Melanocyte of skin (primary cell): ENCODE measurements at places on chromosomes 5 and 9. TPM values are rescaled to one million over a fixed set of nuclear protein-coding genes. Genes with fewer than 3 reads are reported as not detected.

The TXNDC8 gene
- not detected in 2 replicates for total RNA-seq

The TMC1 gene
- total RNA-seq = not detected in 2 replicates

The PKD2L2 gene
- 0.33 TPM in 1 of 2 replicates, not detected in the other for total RNA-seq

The ZDHHC11 gene
- total RNA-seq = 3.1 and 5.0 TPM in 2 replicates

The CCDC69 gene
- 1.0 and 1.5 TPM in 2 replicates for total RNA-seq

The ADAMTSL1 gene
- 0.33 and 0.62 TPM in 2 replicates for total RNA-seq

The HSPB3 gene
- total RNA-seq = not detected in 2 replicates

The FUT7 gene
- not detected in 2 replicates for total RNA-seq

The DIRAS2 gene
- total RNA-seq = not detected in 2 replicates

The EQTN gene
- 0.93 TPM in 1 of 2 replicates, not detected in the other for total RNA-seq

The SNCAIP gene
- not detected in 2 replicates for total RNA-seq

The PPP3R2 gene
- total RNA-seq = not detected in 2 replicates

The N4BP3 gene
- 0.67 and 0.77 TPM in 2 replicates for total RNA-seq

The GMCL2 gene
- total RNA-seq = not detected in 2 replicates

The HAVCR1 gene
- 0.34 TPM in 1 of 2 replicates, not detected in the other for total RNA-seq

The FAM78A gene
- 6.3 and 7.6 TPM in 2 replicates for total RNA-seq

The KLHL9 gene
- 29.9 and 42.9 TPM in 2 replicates for total RNA-seq

The EDIL3 gene
- 0.34 and 2.5 TPM in 2 replicates for total RNA-seq

The GPR21 gene
- total RNA-seq = 0.69 and 1.1 TPM in 2 replicates

The SPATA31A3 gene
- total RNA-seq = not detected in 2 replicates
